ENCODE measurements at places on chromosomes 16 and 17. TPM values are rescaled to one million over a fixed set of nuclear protein-coding genes. Genes with fewer than 3 reads are reported as not detected.

DNA sequence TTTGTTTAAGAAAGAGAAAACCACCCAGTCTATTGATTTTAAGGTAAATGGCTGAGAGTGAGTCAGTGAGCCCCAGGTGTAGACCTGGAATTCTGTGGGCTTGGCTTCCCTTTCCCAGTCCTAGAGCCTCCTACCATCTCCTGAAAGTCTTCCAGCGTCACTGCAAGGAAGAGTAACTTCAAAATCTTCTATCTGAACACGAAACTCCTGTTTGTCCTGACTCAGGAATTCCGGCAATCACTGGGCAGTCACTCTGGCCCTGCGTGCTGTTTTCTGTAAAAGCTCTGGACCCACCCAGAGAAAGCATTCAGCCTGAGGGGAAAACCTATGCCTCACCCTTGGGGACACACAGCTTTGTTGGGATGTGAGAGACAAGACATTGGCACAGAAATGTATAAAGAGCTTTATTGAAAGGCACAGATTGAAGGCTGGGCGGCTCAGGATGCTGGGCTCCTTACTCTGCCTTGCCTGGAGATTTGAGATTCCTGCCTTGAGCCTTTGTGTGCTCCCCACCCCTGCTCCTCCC lies 15.9 kb downstream of the MINK1 start:
- H3K36me3 ChIP-seq: no peaks in the 10 kb centered on the region
- no peak overlapping the region for H3K27ac ChIP-seq
- no peak overlapping the region for H3K4me3 ChIP-seq
- DNase-seq: no peak
- peaks cover 38% of the 10 kb centered on the region for H3K4me1 ChIP-seq

GRCh38 chr17:82204831-82205719 lies 7.6 kb downstream of the CCDC57 start:
- H3K27ac ChIP-seq: peak overlapping the region; percentile 97
- H3K4me3 ChIP-seq: no peak overlapping the region
- H3K4me1 ChIP-seq: peaks cover 47% of the 10 kb centered on the region
- no peak for DNase-seq
- peaks cover 4% of the 10 kb centered on the region for H3K36me3 ChIP-seq
- H3K27me3 ChIP-seq: no peaks in the 10 kb centered on the region

DNA sequence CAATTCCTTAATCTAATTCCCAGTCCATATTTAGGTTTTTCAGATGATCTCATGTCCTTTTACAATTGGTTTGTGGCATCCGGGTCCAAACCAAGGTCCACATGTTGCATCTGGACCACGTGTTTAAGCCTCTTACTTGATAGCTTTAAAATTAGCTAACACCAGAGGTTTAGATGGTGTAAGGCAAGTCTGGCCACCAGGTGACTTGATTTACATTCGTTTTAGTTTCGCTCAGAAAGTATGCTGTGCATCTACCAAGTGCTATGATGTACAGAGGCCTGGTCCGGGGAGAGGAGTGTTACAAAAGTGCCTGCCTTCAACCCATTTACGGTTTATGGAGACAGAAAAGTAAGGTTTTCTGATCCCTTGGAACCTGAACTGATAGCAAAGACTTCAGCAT lies 878 bp upstream of the DNAJA2 start:
- peak; percentile 40 for DNase-seq
- H3K27ac ChIP-seq: peak overlapping the region; percentile 93
- peak overlapping the region; percentile 95 for H3K4me3 ChIP-seq

EFCAB5 gene
- 2.6 TPM for total RNA-seq

DCTN5 gene
- 64.9 TPM for total RNA-seq

All from naive thymus-derived CD8-positive, alpha-beta T cell (primary cell).